ENCODE measurements at places on chromosomes 6 and 20.

- DNase-seq, result no peak
Measured at GRCh38 chr6:117829594-117830319, 77.3 kb upstream of the SLC35F1 start.

DNA sequence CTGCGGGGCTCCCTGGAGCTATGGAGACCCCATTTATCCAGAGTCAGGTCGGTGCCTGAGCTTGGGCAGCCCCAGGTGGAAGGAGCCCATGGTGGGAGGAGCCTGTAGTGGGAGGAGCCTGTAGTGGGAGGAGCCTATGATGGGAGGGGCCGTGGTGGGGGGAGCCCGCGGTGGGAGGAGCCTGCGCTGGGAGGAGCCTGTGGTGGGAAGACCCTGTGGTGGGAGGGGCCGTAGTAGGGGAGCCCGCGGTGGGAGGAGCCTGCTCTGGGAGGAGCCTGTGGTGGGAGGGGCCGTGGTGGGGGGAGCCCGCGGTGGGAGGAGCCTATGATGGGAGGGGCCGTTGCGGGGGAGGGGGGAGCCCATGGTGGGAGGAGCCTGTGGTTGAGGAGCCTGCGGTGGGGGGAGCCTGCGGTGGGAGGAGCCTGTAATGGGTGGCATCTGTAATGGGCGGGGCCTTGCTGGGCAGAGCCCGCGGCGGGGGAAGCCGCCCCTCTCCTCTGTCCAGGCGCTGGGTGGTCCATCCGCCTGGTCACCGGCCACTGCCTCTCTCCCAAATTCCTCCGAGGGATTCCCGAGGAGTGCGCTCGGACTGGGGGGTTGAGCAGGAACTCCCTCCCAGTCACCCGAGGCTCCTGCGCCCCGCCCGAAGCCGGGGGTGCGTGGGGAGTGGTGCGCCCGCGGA is 567 bp upstream of the FNDC11 start:
- no peak for DNase-seq

DNA sequence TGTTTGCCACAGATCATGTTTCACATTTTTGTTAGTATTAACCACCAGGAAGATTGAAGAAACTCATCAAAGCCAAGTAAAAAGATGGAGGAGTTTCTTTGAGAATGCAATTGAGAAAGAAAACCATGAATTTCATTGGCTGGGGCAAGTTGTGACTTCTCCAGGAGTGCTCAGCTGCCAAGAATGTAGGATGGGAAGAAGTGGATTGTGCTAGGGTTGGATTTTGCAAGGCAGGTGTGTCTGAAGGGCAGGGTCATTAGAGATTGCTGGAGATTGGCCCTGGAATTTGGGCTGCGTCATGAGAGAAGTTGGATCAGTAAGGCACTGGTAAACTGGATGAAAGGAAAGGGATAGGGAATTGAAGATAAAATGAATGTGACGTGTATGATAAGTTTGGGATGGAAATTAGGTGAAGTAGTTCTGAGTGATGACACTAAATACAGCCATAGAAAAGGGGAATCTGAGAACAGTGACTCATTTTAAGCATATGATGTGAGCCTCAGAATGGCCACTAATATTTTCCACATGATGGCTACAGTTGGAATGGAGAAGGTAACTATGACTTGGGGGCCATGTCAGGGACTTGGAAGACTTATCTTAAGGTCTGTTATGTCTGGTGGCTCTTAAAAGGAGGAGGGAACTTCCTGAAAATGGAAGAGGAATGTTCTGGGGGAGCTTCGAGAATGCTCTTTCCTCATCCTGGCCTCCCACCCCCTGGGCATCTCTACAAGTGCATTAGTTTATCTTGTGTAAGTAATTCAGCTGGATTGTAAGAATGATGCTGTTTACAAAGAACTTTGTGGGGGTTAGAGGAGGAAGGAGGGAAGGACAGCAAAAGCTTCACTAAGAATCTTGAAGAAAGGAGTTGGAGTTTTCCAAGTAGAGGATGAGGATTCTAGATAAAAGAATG is 27.8 kb upstream of the ERVFRD-1 start:
- DNase-seq, result no peak

- peak; percentile 99 for DNase-seq
Measured at GRCh38 chr6:41072836-41073202, at the start of gene NFYA. Gene NFYA, plus strand, starts transcription at chr6:41072974. Its CDS starts 6,116 bp downstream, at chr6:41079090.

DNA sequence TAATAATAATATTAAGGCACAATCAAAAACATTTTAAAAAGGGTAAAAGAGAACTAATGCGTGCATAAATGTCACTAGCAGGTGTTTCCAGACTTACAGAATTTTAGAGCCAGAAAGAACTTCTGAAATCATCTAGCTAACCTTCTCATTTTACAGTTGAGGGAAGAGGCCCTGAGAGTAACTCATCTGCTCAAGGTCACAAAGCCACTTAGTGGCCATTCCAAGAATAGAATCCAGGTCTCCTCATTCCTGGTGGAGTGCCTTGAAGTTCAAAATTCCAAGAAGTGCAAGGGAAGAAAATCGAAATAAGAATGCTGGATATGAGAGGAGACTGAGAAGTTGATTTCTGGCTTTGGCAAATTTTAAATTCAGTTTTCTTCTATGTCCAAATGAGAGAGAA is 3.2 kb upstream of the KIAA0408 start:
- DNase-seq, result no peak

- DNase-seq, result no peak
Measured at GRCh38 chr20:50911716-50912115, 19.5 kb downstream of the ADNP start.

DNA sequence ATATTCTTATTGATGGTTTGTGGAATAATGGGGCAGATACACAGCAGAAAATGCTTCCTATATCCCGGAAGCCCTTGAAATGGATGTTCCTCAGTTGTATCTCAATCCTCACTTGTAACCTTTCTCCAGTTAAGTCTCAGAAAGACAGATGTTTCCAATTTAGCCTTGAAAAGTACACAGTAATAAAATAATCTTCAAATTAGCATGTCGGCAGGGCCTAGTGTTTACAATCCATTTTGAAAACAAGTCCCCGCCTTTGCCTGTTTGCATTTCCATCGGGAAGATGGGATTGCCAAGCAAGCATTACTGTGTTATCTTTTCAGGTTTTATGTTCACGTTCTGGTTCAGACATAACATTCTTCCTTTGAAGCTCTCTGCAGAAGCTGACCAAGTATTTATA is 41.5 kb downstream of the SNRNP48 start:
- DNase-seq, result no peak

DNA sequence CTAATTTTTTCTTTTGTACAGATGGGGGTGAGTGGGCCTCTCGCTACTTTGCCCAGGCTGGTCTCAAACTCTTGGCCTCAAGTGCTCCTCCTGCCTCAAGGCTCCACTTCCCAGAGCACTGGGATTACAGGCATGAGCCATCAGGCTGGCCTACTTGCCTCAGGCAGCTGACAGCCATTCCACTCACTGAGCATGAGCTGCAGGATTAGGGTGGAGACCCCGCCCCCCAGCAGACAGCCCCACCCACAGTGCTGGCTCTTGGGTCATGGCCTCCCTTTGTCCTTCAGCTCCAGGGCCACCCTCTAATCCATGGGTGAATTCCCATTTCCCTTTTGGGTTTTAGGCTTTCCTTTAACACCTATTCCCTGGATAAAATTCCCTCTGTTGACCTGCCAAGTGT is 82.1 kb downstream of the BFSP1 start:
- DNase-seq, result no peak

DNA sequence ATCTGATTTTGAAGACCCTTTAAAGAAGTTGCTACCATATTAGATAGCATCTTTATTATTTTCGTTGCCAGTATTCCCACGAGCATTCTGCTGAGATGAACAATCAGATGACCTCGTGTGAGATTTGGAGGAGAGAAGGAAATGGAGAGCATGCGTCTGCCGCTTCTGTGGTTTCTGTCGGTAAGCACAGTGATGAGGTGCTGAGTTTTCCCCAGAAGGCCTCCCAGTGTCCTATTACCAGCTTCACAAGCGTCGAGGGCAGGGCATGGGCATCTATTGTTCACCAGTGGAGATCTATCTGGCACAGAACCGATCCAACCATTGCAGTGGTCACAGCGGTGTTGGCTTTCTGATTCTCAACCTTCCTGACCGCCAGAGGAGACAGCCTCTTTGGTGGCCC is 29.4 kb downstream of the TRAF3IP2 start:
- no peak for DNase-seq

DNA sequence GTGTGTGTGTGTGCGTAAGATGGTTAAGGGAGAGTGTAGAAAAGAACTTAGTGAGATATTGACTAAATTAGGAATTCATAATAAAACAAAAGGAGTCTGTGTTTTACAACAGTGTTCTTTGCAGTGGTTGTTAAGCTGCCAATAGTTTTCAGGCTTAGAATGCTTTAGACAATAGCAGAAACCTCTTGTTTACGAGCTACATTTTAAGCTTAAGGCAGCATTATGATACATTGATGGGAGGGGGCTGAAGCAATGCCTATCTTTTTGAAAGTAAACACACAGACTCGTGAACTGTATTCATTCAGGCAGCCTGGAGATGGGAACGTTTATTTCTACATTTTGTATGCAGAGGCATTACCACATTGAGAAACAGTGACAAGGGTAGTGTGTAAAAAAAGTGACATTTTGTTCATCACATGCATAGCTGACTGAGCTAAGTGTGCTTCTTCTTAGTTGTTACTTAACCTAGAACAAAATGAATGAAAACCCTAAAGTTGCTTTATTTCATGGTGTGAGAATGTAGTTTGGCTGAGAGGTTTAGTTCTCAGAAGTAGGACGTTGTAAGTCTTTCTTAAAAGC is 21.2 kb downstream of the CLVS2 start:
- no peak for DNase-seq

GRCh38 chr6:7132398-7133035 is 24.8 kb downstream of the RREB1 start:
- DNase-seq, result no peak

DNA sequence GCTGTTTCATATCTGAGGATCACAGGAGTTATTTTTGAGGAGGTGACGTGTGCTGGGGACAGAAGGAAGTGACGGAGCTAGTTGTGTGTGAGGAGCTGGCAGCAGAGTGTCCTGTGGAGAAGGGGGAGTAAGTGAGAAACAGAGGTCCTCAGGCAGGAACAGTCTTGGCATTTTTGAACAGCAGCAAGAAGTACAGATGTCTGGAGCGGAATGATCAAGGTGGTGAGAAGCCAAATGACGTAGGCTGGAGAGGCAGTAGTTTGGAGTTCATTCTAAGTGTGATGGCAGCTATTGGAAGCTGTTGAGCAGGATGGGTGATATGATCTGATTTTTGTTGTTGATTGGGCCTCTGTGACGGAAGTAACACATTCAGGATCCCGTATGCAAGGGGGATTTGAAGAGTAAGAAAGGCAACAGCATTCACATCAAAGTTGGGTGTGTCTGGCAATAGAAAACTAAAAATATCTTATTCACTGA is 52.3 kb downstream of the SOBP start:
- DNase-seq, result no peak

DNA sequence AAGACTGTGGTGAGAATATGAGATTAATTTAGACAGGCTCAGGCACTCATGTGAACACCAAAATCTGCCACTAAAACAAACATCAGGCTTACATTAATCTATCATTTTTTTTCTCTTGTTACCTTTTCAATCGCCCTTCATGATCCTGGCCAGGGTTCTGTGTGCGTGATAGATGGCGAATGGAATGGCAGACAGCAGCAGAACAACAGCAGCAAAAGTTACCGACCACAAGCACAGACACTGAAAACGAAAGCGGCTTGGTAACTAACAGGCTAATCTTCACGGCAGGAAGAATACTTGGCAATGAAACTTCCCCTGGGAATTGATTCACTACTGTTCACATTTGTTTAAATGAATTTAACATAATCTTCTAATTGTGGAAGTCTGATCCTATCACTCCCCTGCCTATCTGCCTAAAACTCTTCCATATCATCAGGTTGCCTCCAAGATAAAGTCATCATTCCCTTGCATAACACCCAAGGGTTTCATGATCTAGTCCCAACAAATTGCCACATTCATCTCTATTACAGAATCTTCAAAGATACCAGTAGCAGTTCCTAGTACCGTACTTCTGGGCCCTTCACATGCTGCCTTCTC is 28.7 kb downstream of the PTPRK start:
- DNase-seq, result no peak

- DNase-seq, result peak; percentile 88
Measured at GRCh38 chr6:10404107-10404798, 10.6 kb downstream of the TFAP2A start.

GRCh38 chr6:48111143-48111506 is at the start of gene PTCHD4:
Gene PTCHD4, minus strand, starts transcription at chr6:48111197. Its CDS starts 42,240 bp downstream, at chr6:48068957.
- DNase-seq, result no peak

DNA sequence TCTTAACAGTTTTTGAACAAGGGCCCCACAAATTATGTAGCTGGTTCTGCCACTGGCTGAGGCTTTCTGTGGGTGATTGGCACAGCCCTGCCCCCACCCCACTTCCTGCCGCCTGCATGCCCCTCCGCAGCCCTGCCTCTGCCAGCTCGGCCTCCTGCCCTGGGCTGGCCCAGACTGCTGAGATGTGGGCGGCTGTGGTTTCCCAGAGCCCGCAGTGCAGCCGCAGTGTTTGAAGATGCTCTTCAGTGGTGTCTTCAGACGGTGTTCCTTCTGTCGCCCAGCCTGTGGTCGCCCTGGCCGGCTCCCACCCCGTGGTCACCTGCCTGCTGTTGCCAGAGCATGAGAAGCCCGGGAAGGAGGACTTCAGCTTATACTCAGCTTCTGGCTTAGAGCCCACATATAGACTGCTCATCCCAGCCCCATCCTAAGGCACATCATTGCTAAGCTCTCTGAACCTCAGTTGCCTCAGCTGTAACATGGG is 154.3 kb downstream of the VEGFA start:
- no peak for DNase-seq

- DNase-seq, result no peak
Measured at GRCh38 chr6:135531954-135532490, 34.5 kb upstream of the AHI1 start.

DNA sequence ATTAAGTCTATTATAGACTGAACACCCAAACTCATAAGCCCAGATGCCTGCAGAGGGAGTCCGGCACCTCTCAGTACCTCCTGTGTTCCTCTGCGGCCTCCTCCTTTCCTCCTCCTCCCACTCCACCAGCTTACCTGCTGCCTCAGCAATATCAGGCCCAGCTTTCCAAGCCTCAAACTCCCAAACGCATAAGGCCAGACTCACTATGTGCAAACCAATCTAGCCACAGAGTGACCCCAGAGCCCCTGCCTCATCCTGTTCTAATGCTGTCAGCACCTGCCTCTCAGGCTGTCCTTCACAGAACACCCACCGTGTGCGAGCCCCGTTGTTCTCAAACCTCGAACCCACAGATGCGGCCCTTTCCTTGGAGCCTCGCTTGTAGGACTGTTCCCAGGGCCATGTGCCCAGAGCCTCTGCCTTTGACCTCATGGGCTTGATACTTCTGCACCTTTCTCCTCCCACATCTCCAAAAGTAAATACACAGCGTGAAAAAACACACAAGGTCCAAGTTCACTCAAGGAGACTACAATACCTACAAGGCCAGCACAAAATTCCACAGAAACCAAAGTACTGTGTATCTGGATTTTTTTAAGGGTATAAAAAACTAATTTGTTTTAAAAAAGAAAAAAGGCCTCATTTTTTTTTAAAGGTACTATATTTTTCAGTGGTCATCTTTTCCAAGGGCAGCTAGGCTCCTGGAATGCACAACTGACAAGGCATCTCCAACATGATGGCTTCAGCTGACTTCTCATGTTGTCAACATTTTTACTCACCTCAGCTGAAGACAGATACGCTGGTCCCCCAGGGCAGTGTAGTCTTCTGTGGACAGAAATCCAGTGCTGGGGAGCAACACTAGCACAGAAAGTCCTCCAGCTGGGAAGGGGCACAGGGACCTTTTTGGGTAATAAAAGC is 52.3 kb downstream of the ABHD12 start:
- no peak for DNase-seq

GRCh38 chr6:147157930-147158329 is 46.3 kb upstream of the STXBP5 start:
- no peak for DNase-seq

GRCh38 chr6:5090603-5091002 is 5.5 kb downstream of the PPP1R3G start:
- DNase-seq, result no peak

GRCh38 chr6:91142154-91142553 is 555.3 kb upstream of the MAP3K7 start:
- no peak for DNase-seq
